D341Med (cell line): ENCODE measurements at places on chromosomes 11 and 22.

- no peak for DNase-seq
Measured at GRCh38 chr11:12715941-12716340, 41.7 kb downstream of the TEAD1 start.

DNA sequence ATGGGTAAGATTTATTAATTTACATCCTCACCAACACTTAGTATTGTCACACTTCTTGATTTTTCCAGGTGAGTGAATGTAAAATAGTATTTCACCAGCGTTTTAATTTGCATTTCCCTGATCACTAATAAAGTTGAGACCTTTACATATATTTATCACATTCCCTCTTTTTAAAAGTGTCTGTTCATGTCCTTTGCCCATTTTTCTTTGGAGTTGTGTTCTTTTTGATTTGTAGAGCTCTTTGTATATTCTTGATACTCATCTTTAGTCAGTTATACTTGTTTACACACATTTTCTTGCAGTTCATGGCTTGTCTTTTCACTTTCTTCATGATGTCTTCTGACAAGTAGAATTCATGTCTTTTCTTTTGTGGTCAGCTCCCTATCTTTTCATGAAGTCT is 2.2 kb upstream of the PLAAT5 start:
- no peak for DNase-seq

DNA sequence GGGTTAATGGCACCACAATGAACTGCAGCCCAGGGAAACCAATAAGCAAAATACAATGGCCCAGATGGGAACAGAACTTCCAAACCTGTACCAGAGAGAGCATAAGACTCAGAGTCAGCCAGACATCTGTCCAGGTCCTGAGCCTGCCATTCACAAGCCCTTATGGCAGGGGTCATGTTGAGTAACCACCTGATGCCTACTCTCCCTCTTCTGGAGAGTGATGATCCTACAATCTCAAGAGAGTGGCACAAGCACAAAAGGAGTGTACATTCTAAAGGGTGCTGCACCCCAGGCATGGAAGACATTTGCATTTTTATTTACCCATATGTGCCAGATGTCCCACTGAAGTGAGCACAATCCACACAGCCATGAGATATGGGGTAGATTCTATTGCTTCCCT is 10.6 kb downstream of the TENM4 start:
- DNase-seq: no peak

- DNase-seq: no peak
Measured at GRCh38 chr22:30697975-30698374, 3.3 kb downstream of the OSBP2 start.

GRCh38 chr22:24379536-24379935 is 47.9 kb upstream of the ADORA2A start:
- DNase-seq: no peak

DNA sequence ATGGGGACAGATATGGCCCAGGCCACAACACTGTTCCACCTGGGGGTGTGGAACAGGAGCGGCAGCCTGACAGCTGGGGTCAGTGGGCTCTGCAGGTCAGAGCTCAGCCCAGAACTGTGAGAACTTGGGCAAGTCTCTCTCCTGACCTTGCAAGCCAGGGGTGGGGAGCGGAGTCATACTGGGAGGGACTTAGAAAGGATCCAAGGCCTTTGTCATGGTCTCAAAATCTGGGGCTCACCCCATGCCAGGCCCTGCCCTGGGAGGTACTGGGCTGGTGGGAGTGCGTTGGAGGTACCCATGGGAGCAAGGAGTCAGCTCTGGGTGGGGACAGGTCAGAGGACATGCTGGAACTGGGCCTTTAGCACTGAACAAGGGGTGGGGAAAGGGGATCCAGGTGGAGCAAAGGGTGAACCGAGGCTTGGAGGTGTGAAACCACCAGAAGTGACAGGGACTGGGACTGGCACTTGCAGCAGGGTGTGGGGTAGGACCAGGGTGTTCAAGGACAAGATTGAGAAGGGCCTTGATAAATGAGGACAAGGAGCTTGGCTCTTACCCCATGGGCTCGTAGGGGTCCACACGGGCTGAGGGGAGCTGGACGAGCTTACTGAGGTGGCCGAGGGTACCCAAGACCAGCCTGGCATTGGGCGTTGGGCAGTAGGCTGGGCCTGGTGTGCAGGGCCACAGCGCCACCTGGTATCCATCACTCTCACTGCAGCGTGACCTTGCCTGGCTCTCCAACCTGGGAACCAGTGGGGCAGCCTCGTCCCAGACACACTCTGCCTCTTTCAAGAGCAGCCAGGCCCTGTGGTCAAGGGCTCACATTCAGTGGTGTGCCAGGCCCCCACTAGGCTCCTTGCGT is 7.4 kb upstream of the PMM1 start:
- DNase-seq: peak; percentile 86

GRCh38 chr22:28014211-28015045 is 95.4 kb upstream of the PITPNB start:
- DNase-seq: no peak

- no peak for DNase-seq
Measured at GRCh38 chr11:111531687-111532364, 8.7 kb upstream of the LAYN start.

- no peak for DNase-seq
Measured at GRCh38 chr11:120574876-120575275, 63.3 kb downstream of the GRIK4 start.

DNA sequence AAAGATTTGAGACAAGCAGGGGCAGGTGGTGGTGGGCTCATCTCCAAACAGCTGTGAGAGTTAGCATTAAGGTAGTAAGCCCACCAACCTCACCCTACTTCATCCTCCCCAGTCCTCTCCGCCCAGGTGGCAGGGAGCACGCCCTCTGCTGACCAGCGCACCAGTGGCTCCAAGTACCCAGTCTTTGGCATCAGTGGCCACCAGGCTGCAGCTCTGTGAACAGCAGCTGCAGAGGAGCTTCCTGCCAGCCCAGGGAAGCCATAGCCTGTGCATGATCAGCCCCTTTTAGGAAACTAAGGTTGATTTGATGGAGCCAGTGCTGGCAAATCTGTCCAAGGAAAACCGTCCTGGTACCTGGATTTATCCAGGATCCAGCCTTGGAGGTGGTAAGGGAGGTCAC is 21.7 kb downstream of the CAVIN3 start:
- DNase-seq: peak; percentile 40

GRCh38 chr11:1928891-1929541 is 9.5 kb downstream of the TNNT3 start:
- DNase-seq: peak; percentile 40

DNA sequence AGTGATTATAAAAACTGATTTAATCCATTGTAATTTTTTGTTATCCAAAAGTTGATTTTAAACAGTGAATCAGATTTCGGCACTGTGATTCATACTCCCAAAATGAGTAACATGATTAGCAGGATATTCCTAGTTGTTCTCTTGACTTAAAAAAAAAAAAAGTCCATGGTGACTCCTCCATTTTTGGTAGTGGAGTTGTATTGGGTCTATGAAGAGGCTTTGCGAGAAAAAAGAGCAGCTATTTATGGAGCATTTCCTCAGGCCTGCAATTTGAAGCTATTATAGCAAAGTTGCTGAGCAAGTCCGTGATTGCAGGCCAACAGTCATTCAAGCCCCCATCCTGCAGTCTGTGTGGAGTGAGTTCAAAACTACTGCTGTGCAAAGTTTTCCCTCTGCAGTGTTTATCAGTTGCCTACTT is 28.8 kb downstream of the YAP1 start:
- no peak for DNase-seq

- no peak for DNase-seq
Measured at GRCh38 chr11:128375961-128376360, 211.4 kb downstream of the ETS1 start.

- no peak for DNase-seq
Measured at GRCh38 chr22:21766691-21767462, 31.3 kb upstream of the YPEL1 start.

GRCh38 chr22:42637555-42637954 is 2.8 kb downstream of the ATP5MGL start:
- DNase-seq: no peak

- DNase-seq: no peak
Measured at GRCh38 chr11:17783878-17784277, 49.3 kb downstream of the KCNC1 start.

- no peak for DNase-seq
Measured at GRCh38 chr22:19722178-19722981, 959 bp upstream of the GP1BB start.

DNA sequence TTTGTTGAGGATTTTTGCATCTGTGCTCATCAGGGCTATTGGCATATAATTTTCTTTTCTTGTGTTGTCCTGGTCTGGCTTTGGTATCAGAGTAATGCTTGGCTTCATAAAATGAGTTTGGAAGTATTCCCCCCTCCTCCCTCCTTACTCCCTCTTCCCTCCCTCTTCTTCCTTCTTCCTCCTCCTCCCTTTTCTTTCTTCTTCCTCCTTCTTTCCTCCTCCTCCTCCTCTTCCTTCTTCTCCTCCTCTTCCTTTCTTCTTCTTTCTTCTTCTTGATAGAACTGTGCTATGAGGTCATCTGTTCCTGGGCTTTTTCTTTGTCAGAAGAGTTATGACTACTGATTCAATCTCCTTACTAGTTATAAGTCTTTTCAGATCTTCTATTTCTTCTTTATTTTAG is 10.1 kb downstream of the BIRC2 start:
- DNase-seq: no peak

GRCh38 chr11:61011229-61011870 is 39.9 kb downstream of the CD6 start:
- DNase-seq: no peak

DNA sequence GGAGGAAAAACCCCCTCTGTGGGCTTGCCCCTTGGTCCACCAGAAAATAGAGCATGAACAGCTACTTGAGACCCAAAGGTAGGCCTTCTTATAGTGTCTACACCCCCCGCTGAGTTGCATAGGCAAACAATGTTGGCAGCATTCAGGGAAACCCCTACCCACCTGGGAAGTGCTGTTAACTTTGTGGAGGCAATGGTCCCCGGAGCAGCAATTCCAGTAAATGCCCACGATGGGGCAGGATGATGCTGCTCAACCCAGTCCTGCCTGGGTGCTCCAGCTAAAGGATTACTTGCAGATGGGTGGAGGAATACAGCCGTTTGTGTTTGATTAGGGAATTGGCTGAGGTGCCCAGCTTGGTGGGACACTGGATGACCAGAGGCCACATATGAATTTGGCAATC is 381.3 kb upstream of the ANO5 start:
- DNase-seq: peak; percentile 38

- DNase-seq: peak; percentile 80
Measured at GRCh38 chr11:124758355-124759265, 3.5 kb downstream of the ESAM start.

- peak; percentile 24 for DNase-seq
Measured at GRCh38 chr22:20435436-20436306, 2.0 kb downstream of the SCARF2 start.
